Hematopoietic multipotent progenitor cell treated with erythropoietin and hydrocortisone succinate and interleukin-3 and kit ligand, for 15 days (in vitro differentiated cells): ENCODE measurements at places on chromosomes 16 and 17.

GRCh38 chr16:63473725-63474124 lies 1437.5 kb upstream of the CDH8 start:
- DNase-seq, result no peak

DNA sequence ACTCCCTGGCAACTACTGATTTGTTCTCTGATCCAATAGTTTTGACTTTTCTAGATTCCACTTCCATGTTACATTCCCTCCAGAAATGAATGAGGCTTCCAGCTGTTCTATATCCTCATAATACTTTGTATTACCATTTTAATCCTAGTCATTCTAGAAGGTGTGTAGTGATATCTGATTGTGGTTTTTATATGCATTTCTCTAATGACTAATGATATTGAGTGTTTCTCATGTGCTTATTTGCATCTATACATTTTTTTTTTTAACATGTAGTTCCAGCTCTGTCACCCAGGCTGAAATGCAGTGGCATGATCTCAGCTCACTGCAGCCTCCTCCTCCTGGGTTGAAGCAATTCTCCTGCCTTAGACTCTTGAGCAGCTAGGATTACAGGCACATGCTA lies 7.3 kb downstream of the ADGRG5 start:
- no peak for DNase-seq

DNA sequence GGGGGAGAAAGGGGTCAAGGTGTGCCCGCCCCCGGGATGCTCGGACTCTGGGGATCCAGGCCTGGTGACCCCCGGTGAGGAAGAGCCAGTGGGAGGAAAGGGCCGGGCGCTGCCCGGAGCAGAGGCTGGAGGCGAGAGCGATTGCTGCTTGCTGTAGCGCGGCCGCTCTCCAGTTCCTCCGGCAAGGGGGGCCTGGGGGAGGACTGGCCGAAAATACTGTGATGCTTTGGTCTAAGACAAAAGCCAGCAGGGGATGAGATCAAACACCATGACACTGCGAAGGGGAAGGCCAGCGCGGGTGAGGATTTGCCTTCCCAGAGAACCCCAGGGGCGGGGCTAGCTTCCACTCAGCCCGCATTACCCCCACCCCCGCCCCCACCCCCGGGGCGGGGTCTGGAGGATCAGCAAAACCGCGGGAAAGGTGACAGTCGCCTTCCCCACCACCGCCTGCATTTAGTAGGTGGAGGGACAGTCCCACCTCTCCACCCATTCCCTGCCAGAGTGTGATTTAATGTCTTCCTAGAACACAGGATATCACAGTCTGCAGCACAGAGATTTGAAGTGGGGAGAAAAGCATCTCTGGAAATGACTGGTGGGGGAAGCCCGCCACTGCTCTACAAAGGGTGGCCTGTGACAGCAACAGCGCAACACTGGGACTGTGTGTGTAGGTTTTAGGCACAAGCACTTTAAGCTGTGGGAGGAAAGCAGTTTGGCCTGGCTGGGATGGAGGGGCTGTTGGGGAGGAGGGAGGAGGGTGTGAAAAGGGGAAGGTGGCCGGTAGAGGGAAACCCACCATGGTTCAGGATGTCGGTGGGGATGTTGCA lies 25.7 kb downstream of the MRC2 start:
- no peak for DNase-seq

- DNase-seq, result no peak
Observed at GRCh38 chr16:62805221-62805857, 769.1 kb upstream of the CDH8 start.

DNA sequence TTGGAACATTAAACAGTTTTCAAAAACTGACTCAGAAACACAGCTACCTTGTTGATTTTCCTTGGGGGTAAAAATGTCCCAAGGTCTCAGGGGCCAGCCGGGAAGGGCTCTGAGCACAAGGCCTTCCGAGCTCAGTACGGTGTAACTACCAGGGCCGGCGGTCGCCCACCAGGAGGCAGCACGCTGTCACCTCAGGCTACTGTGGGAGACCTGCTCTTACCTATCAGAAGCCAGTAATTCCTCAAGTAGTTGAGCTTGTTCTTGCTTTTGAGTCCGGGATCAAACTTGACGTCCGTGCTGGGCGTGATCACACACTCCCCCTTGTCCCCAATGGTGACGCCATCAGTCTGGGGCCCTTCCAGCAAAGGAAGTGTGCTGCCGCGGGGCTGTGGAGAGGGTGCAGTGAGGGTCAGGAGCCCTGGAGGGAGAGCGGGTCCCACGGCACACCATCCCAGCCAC lies 43.4 kb upstream of the ICAM2 start:
- DNase-seq, result peak; percentile 40

DNA sequence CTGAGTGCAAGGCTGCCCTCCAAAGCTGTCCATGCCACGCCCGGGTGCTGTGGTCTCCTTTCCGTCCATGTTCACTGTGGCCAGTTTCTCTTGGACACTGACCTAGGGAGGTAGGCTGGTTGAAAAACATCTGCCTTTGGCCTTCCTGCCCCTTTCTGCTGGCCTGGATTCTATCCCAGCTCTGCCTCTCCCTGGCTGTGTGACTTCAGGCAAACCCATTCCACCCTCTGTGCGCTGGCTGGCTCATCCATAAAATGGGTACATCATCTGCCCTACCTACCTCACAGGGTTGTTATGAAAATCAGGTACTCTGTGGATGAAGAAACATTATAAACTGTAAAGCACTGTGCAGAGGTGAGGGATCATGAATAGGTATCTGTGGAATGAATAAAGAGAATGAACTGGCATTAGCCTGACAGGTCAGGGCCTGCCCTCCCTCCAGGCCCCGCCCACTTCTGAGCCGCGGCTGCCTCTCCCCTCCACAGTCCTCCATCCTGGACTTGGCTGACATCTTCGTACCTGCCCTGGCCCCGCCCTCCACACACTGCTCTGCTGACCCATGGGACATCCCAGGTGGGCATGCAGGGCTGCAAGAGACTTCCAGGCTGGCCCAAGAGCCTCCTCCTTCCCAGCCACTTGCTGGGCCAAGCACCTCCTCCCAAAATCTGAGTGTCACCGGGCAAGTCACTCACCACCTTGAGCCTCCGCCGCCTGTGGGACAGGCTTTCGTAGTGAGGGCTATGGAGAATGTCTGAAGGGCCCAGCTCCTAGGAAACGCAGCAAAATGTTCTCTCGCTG lies 7.0 kb upstream of the SPATA20 start:
- DNase-seq, result no peak

DNA sequence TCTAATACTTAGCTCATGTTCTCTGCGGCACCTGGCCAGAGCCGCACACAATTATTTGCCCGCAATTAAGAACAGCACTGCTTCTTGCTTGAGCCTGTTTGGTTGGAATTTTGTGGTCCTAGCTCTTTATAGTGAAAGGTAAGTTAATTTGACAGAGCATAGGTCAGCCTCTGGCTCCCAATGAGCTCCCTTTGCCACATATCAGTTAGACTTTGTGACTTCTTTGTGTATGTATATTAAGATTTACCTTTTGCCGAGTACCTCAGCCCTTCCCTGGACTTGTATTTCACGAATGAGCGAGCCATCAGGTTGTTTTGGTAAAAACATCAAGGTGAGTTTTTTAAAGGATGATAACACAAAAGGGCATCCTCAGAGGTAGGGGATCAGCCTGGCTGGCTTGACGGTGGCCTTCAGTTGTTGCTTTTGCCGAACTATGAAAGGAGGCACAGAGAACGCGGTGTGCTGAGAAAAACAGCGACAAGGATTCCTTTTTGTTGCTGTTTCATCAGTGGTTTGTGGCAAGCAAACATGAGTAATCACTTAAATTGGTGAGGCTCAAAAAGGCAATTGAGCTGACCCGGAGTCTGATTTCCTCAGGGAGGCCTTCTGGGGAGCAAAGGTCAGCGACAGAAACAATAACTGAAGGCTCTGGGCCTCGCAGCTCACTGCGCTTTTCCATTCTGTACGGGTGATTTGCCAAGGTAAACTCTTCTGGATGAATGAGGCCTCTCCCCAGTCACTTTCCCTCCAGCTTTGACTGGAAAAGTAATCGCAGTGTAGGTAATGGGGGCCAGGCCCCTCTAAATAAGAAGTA lies 163.6 kb downstream of the HS3ST3A1 start:
- DNase-seq, result no peak

GRCh38 chr16:25064937-25065336 lies 46.6 kb upstream of the LCMT1 start:
- no peak for DNase-seq

GRCh38 chr17:16924696-16925440 lies 47.0 kb downstream of the TNFRSF13B start:
- no peak for DNase-seq

- DNase-seq, result no peak
Observed at GRCh38 chr16:83955218-83956130, 2.4 kb downstream of the OSGIN1 start.

- DNase-seq, result peak; percentile 72
Observed at GRCh38 chr16:53465606-53466280, 31.5 kb downstream of the RBL2 start.

DNA sequence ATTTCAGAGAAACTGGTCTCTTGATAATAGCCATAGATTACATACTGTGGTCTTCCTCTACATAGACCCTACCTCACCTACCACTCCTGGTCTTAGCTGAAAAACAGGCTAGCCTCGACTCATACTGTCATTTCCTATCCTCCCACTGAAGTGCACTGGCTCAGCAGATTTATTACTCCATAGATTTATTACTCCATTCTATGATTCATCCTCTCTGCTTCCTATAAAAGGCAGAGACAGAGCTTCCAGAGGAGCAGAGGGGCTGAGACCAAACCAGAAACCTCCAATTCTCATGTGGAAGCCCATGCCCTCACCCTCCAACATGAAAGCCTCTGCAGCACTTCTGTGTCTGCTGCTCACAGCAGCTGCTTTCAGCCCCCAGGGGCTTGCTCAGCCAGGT lies at the start of gene CCL7:
CCL7 (plus strand) TSS at position 253 of the 400 bp plus-strand sequence; CDS start at position 323, 70 bp downstream.
- no peak for DNase-seq

DNA sequence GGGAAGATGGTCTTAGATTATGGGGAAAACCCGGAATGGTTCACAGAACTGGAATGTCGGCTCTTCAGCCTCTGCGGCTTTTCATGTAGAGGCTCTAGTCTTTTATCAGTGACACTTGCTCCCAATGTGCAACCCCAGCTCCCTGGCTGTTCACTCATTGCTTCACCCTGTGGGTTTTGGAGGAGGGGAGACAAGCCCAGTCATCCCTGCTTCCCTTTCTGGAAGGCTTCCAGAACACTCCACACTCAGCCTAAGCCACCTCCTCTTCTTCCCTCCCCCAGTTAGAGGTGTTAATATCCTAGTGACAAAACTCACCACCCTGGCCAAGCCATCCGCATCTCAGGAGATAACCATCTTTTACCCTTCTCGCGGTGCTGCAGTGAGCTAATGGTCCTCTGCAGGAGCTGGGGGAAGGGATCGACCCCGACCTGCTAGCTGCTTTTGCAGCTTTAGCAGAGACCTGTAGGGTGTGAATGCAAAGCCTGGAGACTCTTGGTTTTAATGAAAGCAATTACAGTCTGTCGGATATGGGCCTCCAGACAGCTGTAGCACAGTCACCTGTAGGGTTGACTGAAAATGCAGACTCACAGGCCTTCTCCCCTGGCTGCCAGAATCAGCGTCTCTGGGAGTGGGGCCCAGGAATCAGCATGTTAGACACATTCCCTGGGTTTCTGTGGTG lies 24.3 kb upstream of the LASP1NB start:
- no peak for DNase-seq

- peak; percentile 60 for DNase-seq
Observed at GRCh38 chr17:65750631-65751115, 189.2 kb upstream of the AXIN2 start.

DNA sequence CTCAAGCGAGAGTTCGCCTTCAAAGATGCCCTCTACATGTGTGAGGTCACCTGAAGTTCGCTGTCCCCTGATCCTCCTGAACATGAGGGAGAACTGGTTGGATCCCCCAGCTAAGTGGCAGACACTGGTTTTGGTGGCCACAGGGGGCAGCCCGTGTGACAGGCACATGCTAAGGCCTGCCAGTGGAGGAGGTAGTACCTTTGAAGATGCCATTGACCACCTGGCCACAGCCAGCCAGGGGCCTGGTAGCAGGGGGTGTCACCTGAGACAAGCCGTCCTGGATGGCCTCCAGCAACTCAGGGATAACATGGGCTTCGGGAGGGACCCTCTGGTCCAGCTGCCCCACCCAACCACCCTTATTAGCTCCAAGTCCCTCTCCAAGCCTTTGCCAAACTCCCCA lies 7.3 kb upstream of the ALDH3A1 start:
- no peak for DNase-seq

DNA sequence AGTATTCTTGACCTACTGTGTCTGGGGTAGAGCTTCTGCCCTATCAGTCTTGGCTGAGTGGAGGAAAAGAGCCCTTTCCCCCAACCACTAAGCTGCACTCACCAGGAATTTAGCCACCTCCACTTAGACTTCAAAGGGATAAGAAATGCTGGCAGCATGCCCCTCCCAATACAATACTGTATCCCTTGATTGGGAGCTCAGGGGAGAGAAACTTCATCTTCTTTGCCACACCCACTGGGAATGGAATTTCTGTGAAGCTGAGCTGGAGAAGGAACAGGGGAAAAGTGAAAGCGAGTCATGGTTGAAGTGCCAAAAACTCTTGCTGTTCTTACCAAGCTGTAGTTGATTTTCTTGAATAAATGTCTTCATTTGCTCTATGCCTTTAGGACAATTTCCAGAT lies 68.8 kb downstream of the CEP112 start:
- no peak for DNase-seq

- DNase-seq, result no peak
Observed at GRCh38 chr17:80942423-80943345, 49.0 kb upstream of the CHMP6 start.

GRCh38 chr17:37373530-37374159 lies 2.1 kb upstream of the C17orf78 start:
- peak; percentile 67 for DNase-seq

DNA sequence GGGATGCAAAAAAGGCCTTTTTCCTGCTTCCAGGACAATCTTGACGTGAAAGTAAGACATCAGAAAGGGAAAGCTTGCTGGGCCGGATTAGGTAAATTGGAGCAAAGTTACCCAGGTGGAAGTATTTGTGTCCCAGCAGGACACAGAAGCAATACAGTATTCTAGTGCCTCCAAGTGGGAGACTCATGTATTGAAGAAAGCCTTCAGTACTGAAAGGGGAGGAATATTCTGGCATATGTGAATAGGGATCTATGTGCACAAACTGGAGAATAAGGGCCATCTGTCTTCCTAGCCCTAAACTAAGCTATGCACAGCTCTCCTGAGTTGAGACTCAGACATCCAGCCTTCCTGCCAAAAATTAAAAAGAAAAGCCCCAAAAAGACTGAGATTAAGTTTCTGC lies 327.3 kb upstream of the CDH8 start:
- DNase-seq, result no peak

DNA sequence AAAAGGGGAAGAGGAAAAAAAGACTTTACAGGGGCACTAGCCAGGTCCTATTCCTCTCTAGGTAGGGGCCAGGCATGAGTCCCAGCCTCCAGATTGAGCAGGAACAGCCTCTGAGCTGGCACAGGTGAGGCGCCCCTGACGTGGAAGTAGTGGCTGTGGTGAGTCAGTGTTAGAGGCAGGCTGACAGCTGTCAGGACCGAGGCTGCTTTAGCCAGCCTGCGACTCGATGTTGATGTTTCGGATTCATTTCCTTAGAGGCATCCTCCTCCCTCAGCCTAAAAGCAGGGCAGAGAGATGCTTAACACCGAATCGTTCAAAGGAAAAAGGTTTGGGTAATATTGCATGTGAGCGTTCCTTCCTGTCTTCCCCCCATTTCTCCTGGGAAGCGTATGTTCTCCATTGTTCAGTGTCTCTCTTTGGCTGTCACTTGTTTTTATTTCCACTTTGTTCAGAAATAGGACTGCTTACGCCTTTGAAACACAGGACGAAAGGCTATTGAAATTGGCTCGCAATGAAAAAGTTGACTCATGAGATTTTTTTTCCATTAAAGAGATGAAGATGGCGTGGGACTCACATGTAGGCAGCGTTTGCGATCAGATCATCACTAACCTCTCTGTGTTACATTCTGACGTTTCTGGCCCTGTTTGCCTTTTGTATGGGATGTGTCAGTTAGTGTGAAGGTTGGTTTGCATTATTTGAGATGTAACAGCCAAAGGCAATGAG lies 1.3 kb downstream of the KIAA0513 start:
- DNase-seq, result no peak
